ENCODE measurements at places on chromosomes 16 and 17. TPM values are rescaled to one million over a fixed set of nuclear protein-coding genes. Genes with fewer than 3 reads are reported as not detected.

Gene CLEC19A
- polyA plus RNA-seq: 0.27 TPM

Gene KCNJ18
- polyA plus RNA-seq: not detected

Gene RSKR
- 14.7 TPM for polyA plus RNA-seq

Gene TPSD1
- polyA plus RNA-seq: not detected

Gene TERB1
- polyA plus RNA-seq: 0.20 TPM

Gene FN3K
- 31.7 TPM for polyA plus RNA-seq

Gene AHSP
- polyA plus RNA-seq: 13.4 TPM

Gene GNAO1
- polyA plus RNA-seq: 6.9 TPM

Gene CDH11
- 150 TPM for polyA plus RNA-seq

Gene MPO
- polyA plus RNA-seq: 7.0 TPM

Gene CCDC144A
- polyA plus RNA-seq: 3.9 TPM

Gene ASPA
- polyA plus RNA-seq: 20.8 TPM

Gene TP53TG3F
- not detected for polyA plus RNA-seq

Gene SHISA6
- 1.1 TPM for polyA plus RNA-seq

Gene SOX9
- polyA plus RNA-seq: 19.9 TPM

Gene DPEP3
- 0.14 TPM for polyA plus RNA-seq

Gene EME2
- 8.1 TPM for polyA plus RNA-seq

Gene ABI3
- 4.5 TPM for polyA plus RNA-seq

Gene FOXC2
- polyA plus RNA-seq: 46.3 TPM

Gene CRYM
- 11.0 TPM for polyA plus RNA-seq

Gene CRHR1
- polyA plus RNA-seq: not detected

Gene CCDC200
- 42.6 TPM for polyA plus RNA-seq

Gene HOXB3
- polyA plus RNA-seq: 153 TPM

Data from renal cortex interstitium (tissue), 15 donors.